ENCODE measurements at places on chromosomes 1 and 21. TPM values are rescaled to one million over a fixed set of nuclear protein-coding genes. Genes with fewer than 3 reads are reported as not detected.

DNA sequence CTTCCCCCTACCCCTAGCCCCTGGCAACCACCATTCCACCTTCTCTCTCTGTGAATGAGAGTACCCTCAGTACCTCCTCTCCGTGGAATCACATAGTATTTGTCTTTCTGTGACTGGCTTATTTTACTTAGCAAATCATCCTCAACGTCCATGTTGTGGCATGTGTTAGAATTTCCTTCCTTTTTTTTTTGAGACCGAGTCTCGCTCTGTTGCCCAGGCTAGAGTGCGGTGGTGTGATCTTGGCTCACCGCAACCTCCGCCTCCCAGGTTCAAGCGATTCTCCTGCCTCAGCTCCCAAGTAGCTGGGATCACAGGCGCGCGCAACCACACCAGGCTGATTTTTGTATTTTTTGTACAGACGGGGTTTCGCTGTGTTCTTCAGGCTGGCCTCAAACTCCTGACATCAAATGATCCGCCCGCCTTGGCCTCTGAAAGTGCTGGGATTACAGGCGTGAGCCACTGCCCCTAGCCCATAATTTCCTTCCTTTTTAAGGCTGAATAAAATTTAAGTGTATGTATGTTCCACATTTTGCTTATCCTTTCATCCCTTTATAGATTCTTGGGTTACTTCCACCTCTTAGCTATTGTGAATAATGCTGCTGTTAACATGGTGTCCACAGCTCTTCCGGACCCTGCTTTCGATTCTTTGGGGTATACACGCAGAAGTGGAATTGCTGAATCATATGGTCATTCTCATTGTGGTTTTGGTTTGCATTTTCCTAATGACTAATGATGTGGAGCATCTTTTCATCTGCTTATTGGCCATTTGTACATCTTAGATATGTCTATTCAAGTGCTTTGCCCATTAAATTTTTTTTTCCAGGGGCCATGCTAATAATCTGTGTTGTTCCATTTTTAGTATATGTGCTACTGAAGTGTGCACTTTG lies 32.3 kb downstream of the ERRFI1 start:
- no peak for DNase-seq

DNA sequence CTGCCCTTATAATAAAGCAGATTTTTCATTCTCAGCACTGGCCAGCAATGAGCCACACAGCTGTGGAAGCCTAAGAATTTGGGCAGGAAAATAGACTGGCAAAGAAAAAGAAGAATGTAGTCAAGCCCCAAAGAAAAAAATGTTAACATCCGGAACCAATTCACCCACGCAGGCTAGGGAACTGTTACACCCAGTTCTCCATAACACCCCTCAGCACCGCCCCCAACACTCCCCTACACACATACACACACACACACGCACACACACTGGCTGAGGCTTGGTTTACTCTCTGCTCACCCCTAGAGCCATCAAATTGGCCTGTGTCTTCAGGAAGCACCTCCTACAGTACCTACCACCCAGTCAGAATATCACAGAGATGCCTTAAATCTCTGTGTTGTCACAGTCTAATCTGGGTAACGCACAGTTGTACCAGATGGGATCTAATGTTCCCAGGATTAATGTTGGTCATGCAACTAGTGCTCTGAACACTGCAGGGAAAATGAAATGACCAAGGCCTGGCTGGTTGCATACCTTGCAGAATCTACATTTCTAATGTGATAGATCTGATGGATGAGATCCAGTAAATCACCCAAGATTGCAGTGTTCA lies 14.5 kb downstream of the TBX15 start:
- no peak for DNase-seq

- DNase-seq: peak; percentile 97
Observed at GRCh38 chr1:167714439-167715156, 7.2 kb upstream of the MPZL1 start.

DNA sequence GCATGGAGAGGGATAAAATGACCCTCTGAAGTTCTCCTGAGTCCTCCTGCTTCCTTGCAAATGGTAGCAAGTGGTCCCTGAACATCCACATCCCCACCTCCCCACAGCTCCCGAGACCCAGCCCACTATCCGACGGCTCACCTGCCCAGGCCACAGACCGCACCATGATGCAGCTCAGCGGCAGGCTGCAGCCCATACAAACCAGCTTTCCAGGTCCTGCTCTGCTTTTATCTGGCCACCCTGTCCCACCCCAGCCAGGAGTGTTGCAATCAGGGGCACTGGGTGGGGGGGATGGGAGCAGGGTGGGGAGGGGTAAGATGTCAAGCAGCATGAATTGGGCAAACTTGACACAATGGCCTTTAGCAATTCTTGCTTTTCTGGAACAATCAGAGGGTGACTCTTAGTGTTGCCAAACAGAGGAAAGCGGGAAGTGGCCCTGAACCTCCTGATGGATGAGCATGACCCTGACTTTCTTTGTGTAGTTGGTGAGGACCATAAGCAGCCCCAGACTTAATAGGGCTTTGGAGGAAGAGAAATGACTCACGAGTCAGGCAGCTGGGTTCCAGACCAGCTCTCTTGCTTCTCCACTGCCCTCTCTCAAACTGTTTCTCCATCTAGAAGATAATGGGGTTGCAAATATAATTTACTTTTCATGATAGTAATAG lies at the start of gene CHIT1:
TSS of gene CHIT1 (minus strand) at position 203 of the 665 bp plus-strand sequence. CDS start at position 166, 37 bp downstream.
- no peak for DNase-seq

DNA sequence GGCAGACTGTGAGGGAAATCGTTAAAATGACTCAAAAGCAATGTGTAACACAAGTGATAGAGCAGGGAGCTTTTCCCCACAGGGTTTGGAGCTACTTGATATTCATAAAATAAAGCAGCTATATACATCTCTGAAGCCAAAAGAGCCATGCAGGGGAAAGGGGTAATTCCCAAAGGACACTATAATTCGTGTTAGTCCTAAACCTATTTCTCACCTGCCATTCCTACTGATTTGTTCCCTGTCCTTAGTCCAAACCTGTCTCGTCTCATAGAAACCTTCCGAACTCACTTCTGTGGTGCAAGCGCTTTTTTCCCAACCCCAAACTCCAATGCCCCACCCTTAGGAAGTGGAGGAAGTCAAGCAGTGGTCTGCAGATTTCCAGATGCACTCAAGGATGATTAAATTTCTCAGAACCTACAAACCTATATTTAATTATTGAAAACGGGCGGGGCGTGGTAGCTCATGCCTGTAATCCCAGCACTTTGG lies 946 bp upstream of the HNRNPR start:
- no peak for DNase-seq

DNA sequence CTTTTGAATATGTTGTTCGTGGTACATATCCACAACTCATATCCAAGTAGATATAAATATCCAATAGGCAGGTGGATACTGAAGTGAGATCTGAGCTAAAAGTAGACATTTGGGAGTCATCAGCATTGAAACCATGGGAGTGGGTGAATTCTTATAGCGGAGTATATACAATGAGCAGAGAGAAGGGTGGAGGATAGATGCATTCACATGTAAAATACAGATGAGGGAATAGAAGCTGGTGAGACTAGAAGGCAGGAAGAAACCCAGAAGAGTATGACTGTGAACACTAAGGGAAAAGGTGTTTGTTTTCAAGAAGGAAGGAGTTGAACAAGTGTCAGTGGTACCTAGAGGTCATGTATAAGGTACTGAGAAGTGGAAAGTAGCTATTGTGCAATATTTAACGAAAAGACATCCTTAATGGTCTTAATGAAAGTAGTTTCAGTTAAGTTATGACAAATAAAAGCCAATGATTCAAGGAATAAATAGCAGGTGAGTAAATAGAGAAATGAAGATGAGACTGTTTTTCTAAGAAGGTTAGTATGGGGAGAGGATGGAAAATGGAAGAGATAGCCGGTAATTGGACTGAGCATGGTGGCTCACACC lies 181.6 kb upstream of the CACYBP start:
- no peak for DNase-seq

DNA sequence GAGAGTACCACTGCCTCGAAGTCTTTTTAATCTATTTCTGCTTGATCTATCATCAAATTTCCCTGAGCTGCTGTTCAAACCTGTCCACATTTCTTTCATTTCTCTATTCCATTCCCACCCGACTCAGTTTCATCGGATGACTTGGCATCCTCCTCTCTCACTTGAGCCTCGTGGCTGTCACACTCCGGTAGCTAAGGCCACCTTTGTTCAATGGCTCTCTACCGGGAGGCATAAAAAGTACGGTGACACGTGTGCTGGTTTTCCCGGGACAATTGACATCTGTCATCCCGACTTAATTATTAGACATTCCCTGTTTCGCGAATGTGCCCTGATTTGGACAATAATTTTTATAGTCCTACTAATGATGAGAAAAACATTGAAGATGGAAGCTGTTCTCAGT lies 22.6 kb downstream of the MIS18A start:
- no peak for DNase-seq

DNA sequence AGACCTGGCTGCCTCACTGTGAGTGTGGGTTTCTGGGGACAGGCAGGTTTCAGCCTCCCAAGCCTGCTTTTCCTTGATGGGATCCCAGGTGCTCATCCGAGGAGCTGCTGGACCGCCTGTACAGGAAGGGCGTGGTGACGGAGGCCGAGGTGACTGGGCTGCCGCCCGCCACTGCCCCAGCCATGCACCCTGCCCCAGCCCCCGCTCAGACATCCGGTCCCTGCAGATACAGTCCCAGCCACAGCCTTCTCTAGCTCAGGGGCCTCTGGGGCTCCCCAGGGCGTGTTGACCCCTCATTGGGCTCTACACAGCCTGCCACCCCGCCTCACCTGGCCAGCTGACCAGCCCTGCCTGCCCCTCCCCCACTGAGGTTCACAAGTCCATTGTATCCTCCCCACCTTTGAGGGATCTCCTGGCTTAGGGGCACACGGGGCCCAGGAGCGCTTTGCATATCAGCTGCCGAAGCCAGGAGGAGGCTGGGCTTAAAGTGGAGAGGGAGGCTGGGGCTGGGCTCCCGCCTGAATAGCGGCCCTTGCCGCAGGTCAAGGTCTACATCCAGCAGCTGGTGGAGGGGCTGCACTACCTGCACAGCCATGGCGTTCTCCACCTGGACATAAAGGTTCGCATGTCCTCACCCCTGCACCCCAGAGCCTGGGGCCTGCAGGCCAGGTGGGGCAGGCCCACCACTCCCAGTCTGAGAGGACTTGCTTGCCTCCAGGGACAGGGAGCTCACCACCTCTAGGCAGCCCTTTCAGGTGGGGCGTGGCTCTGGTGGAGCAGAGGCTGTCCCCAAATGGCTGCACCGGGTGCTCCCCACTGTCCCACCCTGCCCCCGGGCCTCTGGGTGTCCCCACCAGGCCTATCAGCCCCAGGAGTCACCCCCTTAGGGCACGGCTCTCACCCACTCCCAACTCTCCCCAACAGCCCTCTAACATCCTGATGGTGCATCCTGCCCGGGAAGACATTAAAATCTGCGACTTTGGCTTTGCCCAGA lies 38.5 kb downstream of the TRIM11 start:
- DNase-seq: no peak

GRCh38 chr1:66168948-66169671 lies 364.8 kb upstream of the SGIP1 start:
- no peak for DNase-seq

DNA sequence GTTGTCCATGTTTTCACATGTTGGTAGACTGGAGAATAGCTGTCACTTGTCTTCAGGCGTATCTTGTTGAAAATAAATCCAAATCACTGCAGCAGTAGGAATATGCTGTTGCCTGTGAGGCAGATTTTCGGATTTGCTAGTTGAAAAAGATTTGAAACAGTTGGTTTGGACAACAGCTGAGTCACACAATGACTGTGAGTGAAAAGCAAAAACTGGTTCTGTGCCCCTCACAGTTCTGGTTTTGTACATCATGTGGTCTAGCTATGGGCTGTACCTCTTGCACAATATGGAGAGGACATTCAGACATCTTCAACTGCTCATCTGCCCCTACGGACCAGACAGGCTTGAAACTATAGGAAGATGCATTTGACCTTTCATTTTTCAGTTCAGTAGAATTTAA lies 1.8 kb downstream of the ARF1 start:
- no peak for DNase-seq

Gene PCAT6
- 4.5 TPM for total RNA-seq

Gene WNT4
- total RNA-seq: 0.16 TPM

Gene TNFRSF4
- total RNA-seq: 0.20 TPM

Gene SOX13
- 60.9 TPM for total RNA-seq

Gene PBX1
- total RNA-seq: 71.7 TPM

Gene MYOG
- not detected for total RNA-seq

Gene HSD3B2
- total RNA-seq: not detected
